Activated CD4-positive, alpha-beta T cell treated with anti-CD3 and anti-CD28 coated beads, Interleukin-2, amount 50 U/mL, for 1 hour (primary cell): ENCODE measurements at places on chromosomes 11 and 22.

DNA sequence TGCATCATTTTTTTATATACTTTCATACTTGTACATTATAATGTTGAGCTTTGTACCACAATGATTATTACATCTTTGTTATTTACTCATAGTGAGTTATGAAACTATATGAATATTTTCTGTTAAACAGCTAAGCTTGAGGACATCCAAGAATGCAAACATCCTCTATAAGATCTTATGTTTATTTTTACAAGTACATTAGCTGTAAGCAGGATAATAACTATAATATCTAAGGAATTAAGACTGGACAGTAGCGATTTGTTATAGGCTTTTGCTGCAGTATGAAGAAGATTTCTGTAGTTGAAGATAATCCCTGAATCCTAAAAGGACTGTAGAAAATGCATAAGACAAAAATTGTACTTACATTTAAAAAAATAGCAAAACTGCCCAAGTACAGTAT is 176.0 kb downstream of the METTL15 start:
- no peak for DNase-seq

DNA sequence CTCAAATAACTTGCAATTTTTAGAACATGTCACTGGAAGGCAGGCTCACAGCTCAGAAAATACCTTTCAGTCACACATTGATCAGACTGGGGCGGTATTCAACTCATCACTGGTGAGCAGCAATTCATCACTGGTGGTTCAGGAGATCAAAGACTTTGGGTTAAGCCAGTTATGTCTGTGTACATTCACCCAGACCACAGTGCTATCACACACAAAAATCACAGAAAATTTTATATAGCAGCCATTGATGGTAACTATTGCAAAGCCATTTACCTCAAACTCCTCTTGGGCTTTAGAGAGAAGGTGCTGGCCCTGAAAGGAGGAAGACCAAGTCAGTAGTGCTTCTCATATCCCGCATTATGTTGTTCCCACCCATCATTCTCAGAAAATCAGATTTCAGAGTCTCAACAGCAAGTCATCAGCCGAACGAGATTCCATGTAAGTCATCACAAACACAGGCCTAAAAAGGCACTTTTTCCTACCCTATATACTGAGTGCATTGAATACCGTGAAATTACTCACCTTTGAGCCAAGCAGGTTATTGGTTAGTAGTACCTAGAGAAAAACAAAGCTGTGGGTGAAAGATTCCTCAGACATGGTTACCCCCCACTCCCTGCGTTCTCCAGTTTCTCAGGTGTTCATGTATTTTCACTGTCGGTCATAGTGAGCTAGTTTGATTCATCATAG is 14.0 kb upstream of the WDR74 start:
- DNase-seq: no peak

GRCh38 chr11:8018484-8019313 is 31.6 kb downstream of the EIF3F start:
- peak; percentile 82 for DNase-seq

DNA sequence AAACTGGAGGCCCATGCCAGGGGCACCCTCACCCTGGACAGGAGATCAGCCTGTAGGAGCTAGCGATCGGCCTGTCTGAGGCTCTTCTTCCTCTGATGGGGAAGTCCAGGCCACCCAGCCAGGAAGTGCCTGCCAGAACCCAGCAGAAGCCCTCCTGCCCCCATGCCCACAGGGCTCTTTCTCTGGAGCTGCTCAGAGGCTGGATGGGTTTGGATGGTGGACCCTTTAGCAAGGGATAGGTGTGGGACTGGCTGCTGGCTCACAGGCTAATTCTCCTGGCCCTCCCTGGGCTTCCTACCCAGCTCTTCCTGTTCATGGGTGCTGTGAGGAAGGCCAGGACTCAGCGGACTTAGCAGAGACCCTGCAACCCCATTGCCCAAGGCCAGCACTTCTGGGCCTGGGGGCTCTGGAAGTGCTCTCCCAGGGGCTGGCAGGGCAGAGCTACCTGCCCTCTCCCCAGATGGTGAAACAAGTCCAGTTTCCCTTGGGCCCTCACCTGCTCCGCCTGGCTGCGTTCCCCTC is 7.6 kb downstream of the FXYD2 start:
- no peak for DNase-seq

DNA sequence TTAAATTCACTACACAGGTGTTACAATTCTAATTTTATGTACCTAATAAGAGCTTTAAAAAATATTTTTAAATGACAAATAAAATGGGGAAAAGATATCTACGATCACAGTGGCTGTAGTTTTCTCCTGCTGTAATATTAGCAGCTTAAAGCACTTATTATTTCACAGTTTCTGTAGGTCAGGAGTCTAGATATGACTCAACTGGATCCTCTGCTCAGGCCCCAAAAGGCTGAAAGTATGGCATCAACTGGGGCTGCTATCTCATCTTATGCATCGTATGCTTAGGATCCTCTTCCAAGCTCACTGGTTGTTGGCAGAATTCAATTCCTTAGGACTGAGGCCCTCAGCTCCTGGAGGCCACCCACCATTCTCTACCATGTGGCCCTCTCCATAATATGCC is 12.8 kb downstream of the FBXO3 start:
- no peak for DNase-seq

DNA sequence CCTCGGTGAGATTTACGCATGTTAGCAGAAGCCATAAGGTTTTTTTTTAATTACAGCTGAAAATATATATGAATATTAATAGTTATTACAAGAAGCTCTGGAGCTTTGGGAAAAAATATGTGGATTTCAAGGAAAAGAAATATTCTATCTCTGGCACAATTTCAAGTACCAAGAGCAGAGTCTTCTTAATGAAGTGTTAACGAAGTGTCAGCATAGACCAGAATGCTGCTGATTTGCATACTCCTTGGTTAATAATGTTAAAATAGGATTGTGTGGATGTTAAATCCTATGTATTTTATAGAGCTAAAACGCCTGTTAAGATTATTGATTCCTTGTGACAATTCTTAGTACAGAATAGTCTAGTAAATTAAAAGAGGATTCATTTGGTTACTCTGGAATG is 57.0 kb upstream of the FAT3 start:
- no peak for DNase-seq

DNA sequence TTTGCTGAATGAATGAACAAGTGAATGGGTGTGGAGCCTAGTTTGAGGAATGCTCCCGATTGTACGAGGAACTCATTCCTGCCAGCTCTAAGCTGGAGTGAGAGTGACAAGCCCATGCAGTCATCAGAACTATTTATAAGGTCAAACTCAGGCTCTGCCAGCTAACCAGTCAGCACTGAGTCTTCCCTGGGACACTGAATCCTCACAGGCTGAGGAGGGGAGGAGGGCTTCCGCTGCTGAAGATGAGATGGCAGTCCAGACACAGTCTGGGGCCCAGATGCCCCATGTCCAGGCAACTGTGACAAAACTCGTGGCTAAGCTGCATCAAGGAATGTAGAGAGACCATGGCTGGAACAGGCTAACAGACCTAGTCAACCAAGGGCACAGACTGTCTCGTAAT is 4.0 kb downstream of the LRP4 start:
- no peak for DNase-seq

DNA sequence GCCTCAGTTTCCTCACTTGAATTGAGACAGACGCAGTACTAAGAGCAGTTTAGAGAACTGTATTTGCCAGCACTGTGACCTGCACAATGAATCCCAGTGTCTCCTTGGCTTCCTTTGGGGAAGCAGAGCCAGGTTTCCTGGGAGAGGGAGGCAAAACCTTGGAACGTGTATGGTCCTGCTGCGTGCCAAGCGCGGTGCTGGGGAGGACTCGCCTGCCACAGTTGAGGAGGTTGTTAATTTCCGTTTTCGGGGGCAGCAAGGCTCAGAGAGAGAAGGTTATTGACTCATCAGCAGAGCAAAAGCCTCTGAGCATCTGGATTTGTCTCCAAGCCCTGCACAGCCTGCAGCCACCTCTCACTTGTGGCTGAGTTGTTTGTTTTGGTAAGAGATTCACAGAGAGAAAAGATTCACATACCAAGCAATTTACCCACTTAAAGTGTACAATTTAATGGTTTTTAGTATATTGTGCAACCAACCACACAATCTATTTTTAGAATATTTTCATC is 10.8 kb downstream of the SYT12 start:
- no peak for DNase-seq

- DNase-seq: peak; percentile 15
Observed at GRCh38 chr11:18705651-18706281, 7.2 kb downstream of the TMEM86A start.

- no peak for DNase-seq
Observed at GRCh38 chr22:50723991-50724390, 14.0 kb upstream of the ACR start.

- DNase-seq: no peak
Observed at GRCh38 chr11:69371731-69372588, 78.0 kb downstream of the MYEOV start.

GRCh38 chr22:47439643-47440265 is 677.3 kb downstream of the TBC1D22A start:
- DNase-seq: no peak

DNA sequence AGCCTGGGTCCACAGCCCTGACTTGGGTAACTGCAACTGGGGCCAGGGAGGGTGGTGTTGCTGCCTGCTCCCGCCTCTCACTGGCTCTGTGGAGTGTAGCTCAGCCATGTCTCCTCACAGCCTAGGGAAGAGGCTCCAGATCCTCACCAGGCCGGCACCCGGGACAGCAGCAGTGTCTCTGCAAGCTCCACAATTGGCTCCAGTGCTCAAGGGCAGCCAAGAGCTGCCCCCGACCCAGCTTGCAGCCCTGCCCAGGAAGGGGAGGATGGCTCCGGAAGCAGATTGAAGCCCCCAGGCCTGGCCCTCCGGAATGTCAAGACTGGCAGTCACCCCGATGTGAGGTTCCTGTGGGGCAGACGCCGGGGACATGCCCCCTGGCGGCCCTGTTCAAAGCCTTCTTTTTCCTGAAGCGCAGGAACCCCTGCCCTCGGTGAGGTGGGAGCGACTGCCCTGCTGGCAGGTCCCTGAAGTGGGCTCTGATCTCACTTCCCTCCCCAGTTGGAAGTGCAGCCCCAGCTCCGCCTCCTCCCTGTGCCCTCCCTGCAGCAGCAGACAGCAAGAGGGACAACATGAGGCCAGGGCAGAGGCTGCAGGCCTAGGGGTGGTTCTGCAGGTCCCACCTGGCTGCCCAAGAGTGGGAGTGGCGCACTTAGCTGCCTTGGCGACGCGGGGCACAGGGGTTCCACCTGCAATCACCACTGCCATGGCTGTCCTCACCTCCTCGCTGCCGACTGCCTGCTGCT is 816.2 kb upstream of the LUZP2 start:
- DNase-seq: no peak

DNA sequence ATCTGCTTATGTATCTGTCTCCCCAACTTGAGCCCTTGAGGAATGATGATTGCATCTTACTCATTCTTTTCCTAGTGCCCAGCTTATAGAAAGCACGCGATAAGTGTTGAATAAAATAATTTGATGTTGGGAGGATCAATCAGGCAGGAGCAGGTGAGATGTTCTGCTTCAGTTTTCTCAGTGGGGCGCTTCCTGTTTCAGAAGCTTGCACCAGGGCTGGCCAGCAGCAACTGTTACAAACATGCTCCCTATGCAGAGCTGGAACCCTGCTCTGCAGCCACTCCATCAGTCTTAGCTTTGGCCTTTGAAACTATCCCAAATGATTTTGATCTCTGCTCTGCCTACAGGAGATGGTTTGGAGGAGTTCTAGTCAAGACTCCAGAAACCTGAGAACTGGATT is 3.9 kb downstream of the ENDOD1 start:
- DNase-seq: no peak

DNA sequence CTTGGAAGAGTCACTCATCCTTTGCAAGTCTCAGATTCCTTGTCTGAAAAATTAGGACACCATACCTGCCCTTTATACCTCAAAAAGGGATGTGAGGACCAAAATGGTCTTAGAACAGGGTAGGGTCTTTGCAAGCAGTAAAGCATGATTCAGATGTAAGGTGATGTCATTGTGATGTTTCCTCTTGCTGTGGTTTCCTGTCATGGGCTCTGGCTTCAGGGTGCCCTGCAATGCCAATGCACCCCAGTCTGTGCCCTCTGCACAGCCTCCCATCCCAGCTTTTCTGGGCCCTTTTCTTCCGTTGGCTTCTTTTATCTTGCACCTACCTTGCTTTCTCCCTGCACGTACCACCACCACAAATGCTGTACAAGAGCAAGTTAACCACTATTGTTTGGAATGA is 87.8 kb upstream of the NNMT start:
- DNase-seq: peak; percentile 14
